ENCODE measurements at places on chromosomes 1 and 21.

DNA sequence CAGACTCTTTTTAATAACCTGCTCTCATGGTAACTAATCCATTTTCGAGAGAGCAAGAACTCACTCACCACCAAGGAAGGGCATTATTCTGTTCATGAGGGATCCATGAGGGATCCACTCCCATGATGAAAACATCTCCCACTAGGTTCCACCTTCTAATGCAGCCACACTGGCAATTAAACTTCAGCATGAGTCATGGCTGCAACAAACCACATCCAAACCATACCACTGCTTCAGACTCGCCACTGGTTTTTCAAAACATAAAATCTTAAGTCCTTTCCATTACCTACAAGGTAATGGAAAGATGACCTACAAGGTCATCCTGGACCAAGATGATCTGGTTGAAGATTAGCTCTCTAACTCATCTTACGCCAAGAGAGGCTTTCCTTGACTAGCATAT is 405.1 kb downstream of the VAV3 start:
- no peak for DNase-seq

DNA sequence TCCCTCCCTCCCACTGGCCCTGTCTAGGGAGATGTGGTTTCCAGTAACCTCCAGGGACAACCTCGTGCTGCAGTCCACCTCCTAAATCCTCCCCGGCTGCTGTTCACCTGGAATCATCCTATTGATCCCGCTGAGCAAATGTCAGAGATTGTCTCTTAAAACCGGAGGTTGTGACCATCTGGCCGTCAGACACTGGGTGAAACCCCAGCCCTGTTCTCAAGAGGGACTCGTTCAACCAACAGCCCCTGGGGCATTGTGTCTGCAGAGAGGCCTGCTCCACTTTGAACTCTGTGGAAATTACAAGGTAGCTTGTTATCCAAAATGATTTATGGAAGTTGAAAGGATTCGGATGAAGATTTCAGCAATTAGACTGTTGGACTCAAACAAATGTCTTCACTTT is 498.0 kb downstream of the MATN1 start:
- DNase-seq: no peak

DNA sequence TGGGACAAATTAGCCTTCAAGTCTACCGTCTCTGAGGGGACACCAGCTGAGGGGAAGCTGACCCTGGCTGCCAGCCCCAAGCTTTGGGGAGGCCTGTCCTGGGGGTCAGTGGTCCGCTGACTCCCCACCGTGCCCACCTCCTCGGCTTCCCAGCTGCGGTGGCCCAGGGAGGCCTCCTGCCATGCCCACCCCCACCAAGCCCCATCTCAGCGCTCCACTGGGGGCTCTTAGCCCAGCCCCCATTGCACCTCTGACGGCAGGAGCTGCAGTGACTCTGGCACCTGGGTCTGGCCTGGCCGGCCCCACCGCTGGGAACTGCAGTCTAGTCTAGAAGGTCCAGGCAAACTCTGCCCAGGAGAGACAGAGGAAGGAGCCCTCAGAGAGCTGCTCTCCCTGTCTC is 30.2 kb upstream of the SIM2 start:
- DNase-seq: no peak

GRCh38 chr1:100107696-100108095 is 25.0 kb downstream of the SASS6 start:
- no peak for DNase-seq

DNA sequence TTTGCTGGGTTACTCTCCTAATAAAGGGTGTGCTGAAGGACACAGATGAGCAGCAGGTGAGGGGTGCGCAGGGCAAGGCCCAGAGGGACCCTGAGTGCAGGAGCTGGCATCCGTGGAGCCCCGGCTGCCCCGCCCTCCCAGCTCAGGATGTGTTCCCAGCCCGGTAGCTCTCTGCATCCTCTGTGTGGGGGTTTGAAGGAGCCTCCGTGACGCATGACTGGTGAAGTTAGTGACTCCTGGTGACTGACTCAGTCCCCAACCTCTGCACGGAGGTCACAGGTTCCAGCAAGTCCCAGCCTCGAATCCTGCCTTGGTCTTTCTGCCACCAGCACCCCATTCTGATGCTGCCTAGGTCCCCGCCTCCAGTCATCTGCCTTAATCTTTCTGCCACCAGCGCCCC is 21.6 kb upstream of the TSPEAR start:
- no peak for DNase-seq

DNA sequence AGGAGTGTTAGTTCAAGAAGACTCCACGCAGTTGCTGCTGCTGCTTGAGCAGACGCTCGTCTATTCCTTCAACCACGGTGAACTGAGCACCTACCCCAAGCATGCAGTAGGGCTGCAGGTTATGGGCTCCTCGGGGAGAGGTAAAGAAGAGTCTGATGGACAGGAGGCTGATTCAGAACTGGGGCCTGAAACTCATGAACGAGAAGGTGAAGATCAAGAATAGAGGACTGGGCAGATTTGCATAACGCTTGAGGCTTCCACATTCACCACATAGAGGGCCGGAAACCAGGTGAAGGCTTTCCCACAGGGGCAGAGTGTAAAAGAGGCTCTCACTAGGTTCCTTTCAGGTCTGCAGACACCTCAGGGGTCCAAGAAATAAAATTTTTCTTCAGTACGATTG is 9.1 kb downstream of the ABCA4 start:
- DNase-seq: no peak

DNA sequence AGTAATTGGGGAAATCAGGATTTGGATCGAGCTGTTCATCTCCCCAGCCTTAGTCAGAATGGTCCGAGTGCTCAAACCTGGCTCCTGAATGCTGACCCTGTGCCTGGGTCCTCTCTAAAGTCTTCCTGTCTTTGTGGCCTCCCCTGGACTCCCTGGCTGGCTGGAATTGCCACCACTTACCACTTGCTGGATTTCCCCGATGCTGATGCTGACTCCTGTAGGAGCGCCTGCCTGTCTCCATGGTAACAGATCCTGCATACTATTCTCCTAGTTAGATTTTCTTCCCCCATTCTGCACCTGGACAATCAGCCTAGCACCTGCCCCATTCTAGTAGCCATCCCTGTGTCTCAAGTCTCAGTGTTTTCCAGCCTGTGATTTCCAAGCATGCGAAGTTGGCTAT is 382.2 kb upstream of the ESRRG start:
- no peak for DNase-seq

GRCh38 chr21:45560106-45561021 is 18.1 kb upstream of the SLC19A1 start:
- no peak for DNase-seq

DNA sequence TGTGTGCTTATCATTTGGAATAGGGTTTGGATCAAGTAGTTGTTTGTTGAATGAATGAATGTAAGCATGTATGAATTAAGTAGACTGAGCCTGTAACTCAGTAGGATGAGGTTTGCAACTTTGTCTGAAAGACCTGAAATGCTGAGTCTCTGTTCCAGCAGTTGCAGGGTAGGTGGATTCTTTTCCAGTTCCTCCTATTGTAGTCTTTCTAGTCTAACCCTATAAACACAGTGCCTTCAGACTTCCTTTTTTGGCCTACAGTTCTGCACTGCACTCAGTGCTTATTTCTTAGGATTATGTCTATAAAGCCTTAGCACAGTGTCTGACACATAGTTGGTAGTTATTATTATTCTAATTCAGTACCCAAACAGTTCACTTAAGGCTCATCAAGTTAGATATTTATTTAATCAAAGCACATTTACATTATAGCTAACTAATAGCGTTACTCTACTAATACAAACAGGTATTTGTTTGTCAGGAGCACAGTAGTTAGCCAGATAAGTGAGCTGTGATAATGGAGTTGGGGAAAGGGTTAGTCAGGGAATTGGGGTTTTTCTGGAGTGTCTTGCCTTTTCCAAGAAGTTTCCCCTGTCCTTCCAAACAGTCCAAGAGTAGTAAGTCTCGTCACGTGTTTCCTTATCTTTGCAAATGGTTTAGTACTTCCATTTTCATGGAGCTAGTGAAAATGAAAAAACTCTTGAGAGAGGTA is 45.0 kb downstream of the ABCD3 start:
- DNase-seq: no peak

- no peak for DNase-seq
Measured at GRCh38 chr1:175665616-175666015, 77.8 kb downstream of the TNR start.

GRCh38 chr21:32925098-32925497 is 100.6 kb upstream of the OLIG2 start:
- DNase-seq: no peak

DNA sequence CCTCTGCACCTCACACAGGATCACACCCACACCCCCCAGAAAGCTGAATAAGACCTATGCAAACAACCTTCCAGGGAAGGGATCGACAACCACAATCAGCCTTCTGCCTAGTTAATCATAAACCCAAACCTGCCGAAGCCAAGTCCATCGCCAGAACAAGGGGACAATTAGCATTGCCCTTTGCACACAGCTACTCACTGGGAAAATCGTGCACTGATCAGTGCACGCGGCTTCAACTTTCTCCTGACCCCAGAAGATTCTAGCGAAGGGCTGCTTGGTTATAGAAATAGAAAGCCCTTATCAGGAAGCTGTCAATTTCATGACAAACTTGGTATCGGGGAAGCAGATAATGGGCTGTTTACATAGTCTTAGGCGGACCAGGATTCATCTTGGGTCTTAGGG is 29.5 kb downstream of the RUNX1 start:
- no peak for DNase-seq

DNA sequence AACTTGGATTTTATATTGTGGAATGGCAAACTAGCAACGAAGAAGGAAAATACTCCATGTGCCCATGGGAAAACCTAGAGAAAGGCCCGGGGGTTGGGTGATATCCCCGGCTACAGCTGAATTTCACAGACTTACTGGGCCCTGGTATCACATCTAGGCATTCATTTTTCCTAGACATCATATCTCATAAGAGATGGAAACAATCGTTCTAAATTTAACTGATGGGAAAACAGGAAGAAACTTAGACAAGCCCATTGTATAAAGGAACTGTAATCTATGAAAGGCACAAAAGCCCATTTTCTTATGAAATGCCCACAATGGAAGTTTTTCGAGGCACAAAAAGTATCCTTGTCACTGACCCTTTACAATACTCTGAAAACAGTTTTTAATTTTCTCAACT is 407.9 kb upstream of the LYPLAL1 start:
- DNase-seq: no peak

DNA sequence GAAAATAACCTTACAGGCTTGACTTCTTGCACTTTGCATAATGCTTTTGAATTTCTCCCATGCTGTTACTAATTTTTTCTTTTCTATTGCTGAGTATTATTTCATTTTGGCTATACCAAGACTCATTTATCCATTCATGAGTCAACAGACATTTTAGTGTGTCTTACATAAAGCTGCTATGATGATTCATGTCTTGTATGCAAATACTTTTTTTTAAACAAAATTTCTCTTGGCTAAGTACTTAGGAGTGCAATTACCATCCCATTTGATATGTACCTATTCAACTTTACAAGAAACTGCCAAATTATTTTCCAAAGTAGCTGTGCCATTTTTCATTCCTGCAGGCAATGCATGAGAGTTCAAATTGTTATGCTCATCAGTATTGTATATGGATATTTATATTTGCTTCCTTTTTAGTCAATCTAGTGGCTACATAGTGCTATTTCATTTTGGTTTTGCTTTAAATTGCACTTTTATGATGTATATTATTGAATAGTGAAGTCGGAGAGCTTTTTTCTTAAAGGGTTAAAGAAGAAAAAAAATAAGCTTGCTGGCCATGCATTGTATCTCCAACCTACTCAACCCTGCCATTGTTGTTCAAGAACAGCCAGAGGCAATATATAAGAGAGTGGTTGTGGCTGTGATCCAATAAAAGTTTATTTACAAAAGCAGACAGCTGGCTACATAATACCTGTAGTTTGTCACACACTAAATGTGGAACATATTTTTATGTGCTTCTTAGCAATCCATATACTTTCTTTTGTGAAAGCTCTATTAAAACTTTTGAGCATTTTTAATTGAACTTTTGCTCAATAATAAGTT is 862.8 kb downstream of the KCNT2 start:
- no peak for DNase-seq

- DNase-seq: no peak
Measured at GRCh38 chr1:23759277-23759676, 16.0 kb downstream of the ELOA start.
